ENCODE measurements at places on chromosomes 6 and 20.

DNA sequence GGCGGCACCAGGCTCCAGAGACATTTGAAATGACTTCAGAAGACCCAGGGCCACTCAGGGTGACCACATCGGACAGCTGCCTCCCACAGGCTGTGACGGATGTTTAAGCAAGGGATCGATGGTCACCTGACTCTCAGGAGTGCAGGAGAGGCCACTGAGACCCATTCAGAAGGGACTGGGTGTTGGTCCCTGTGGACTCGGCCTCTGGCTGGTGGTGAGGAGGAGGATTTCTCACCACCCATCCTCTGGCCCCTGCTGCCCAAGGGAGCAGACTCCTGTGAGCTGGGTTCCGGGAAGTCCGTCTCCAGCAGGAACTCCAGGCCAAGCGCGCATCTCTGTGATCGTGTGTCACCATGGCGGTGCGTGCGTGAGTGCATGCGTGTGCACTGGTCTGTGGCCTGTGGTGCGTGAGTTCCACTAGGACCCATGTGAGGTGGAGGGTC lies 25.5 kb downstream of the NPEPL1 start:
- DNase-seq = no peak

DNA sequence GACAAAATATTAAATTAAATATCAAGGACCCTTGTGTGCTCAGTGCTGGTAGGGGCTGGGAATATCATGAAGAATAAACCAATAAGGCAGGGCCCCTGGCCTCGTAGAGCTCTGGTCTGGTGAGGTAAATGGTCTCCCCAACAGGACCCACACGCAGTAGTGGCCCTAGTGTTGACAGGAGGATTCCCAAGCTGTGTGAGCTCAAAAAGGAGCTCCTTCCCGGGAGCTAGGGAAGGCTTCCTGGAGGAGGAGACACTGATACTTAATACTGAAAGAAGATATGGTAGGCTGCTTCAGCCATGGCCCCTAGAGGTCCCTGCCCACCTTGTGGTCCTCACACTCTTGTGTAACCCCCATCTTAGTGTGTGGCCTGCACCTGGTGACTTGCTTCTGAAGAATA lies 209.1 kb downstream of the NFATC2 start:
- DNase-seq = no peak

DNA sequence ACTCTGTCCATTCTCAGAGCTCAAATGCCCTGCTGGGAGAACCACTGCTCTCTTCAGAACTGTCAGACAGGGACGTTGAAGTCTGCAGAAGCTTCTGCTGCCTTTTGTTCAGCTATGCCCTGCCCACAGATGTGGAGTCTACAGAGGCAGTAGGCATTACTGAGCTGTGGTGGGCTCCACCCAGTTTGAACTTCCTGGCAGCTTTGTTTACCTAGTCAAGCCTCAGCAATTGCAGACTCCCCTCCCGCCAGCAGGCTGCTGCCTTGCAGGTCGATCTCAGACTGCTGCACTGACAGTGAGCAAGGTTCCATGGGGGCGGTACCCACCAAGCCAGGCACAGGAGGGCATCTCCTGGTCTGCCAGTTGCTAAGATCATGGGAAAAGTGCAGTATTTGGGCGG lies 21.8 kb upstream of the UFL1 start:
- DNase-seq = no peak

GRCh38 chr6:85449388-85449817 lies 480 bp upstream of the NT5E start:
- DNase-seq = no peak

- no peak for DNase-seq
Measured at GRCh38 chr6:35876902-35877301, 44.0 kb downstream of the SRPK1 start.

DNA sequence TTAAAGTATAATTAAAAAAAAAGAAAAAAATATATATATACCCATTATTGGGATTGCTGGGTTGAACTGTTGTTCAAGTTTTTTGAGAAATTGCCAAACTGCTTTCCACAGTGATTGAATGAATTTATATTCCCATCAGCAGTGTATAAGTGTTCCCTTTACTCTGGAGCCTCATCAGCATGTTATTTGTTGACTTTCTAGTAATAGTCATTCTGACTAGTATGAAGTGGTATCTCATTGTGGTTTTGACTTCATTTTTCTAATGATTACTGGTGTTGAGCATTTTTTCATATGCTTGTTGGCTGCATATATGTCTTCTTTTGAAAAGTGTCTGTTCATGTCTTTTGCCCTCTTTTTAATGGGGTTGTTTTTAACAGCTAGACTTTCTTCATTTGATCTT lies 1260.8 kb upstream of the GJE1 start:
- DNase-seq = no peak

DNA sequence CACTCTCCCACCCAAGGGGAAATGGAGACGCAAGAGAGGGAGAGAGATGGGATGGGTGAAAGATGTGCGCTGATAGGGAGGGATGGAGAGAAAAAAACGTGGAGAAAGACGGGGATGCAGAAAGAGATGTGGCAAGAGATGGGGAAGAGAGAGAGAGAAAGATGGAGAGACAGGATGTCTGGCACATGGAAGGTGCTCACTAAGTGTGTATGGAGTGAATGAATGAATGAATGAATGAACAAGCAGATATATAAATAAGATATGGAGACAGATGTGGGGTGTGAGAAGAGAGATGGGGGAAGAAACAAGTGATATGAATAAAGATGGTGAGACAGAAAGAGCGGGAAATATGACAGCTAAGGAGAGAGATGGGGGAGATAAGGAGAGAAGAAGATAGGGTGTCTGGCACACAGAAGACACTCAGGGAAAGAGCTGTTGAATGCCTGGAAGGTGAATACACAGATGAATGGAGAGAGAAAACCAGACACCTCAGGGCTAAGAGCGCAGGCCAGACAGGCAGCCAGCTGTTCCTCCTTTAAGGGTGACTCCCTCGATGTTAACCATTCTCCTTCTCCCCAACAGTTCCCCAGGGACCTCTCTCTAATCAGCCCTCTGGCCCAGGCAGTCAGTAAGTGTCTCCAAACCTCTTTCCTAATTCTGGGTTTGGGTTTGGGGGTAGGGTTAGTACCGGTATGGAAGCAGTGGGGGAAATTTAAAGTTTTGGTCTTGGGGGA lies 754 bp downstream of the TNF start:
- no peak for DNase-seq

DNA sequence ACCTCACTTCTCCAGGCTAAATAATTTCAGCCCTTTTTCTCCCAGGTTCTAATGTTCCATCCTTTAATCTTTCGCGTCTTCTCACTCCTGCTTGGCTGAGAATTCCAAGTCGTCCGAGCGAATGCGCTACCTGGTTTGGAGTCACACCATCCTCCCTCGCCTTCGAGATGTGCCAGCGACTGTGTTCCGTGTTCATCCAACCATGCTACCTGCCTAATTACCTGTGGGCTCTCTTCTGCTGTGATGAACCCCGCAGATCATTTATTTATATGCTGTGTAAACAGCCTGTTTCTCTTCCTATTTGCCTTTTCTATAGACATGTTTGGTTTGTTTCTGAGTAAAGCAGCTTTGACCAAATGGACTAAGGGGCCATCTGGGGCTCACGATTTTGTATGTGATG lies 83.5 kb upstream of the TMEM181 start:
- DNase-seq = no peak

GRCh38 chr6:34524499-34524898 lies 31.6 kb downstream of the SPDEF start:
- no peak for DNase-seq

DNA sequence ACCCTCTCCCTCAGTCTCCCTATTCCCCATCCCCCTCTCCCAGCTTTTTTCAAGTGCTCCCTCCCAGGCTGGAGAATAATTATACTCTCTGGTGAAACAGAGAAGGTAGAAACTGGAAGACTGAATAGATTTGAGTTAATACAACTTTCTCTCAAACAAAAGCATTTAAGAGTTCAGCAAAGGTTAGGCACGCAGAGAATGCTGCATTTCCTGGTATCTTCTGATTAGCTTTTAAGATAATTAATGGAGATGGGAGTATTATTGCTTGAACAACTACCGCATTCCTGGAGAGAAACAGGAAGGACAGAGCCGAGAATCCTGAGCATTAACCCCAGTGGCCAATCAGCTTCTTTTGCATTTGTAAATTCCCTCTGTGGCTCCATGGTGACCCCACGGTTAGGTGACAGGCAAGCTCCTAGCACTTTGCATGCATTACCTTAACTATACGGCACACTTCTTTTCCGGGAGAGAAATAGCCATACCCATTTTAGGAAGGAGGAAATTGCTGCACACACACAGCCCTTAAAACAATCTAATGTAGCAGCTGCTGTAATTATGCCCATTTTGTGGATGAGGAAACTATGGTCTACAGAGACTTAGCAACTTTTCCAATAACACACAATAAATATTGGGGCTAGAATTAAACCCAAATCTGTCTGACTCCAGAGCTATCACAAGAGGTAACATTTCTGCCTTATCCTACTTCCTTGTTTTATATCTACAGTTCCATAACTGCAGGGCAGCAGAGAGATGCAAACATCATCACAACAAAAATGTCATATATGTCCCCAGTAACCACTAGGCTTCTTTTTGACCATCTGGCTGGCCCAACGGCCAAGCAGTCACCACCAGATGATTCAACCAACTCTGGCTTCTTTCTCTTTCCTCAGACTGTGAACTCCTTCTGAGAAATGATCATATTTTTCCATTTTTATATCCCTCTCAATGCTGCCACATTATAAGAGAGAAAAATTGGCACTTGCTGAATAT lies 169.9 kb downstream of the CD24 start:
- DNase-seq = no peak

DNA sequence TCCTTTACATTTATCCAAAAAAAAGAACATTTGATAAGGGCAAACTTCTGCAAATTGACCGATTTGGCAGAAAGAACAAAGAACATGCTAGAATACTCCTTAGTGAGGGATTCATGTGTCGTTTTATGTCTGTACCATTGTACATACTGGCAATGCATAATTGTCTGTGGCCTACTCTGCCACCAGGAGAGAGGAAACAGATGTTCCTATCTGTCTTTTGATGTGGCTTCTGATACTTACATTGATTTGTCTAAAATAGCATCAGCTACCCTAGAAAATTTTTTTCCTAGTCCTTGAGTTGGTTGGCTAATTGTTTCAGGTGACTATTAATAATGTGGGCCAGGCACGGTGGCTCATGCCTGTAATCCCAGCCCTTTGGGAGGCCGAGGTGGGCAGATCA lies 654.1 kb downstream of the KIF16B start:
- DNase-seq = no peak

DNA sequence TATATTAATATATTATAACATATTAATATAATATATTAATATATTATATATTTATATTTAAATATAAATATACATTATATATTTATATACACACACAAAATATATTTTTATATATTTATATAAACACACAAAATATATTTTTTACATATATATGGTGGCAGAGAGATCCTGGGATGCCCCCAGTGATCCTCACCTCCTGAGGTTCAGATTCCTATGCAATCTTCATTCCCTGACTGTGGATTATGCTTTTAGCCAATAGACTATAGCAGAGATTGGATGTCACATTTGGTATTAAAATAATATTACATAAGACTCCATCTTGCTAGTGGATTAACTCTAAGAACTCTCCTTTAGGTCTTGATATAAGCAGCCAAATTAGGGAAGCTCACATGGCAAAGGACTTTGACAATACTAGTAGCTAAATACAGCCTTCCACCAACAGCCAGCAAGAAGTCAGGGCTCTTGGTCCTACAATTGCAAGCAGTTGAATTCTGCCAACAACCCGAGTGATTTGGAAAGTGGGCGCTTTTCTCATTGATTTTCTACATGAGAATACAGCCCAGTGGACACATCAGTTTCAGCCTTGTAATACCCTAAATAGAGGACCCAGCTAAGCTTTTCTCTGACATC lies 681.0 kb downstream of the C6orf118 start:
- no peak for DNase-seq

DNA sequence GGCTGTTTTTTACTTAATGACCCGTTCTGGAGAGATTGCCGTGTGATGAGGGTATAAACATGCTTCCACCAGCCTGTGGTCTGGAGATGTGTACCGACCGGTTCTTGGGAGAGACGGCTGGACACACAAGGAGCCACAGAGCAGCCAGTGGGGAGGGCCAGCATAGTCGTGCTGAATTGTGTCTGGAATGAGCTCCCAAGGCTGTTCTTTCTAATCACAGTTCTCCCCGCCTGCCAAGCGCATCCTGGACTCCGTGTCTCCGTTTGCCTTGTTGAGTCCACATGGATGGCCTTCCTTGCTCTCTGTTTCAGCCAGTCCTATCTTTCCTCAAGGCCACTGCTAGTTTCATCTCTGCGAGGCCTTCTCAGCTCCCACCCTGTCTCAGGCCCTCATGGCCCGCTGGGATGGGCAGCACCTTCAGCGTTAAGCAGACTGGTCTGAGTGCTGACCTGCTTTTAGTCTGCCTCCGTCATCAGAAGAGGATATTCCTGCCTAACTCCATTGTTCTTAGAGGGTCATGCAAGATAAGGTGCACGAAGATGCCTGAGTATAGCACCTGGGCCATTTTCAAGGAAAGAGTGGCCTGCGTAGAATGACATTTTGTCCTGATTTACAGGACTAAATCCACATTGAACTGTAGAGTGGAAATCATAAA lies 20.6 kb downstream of the MANBAL start:
- no peak for DNase-seq

- no peak for DNase-seq
Measured at GRCh38 chr6:44740566-44741120, 353.1 kb downstream of the CDC5L start.

DNA sequence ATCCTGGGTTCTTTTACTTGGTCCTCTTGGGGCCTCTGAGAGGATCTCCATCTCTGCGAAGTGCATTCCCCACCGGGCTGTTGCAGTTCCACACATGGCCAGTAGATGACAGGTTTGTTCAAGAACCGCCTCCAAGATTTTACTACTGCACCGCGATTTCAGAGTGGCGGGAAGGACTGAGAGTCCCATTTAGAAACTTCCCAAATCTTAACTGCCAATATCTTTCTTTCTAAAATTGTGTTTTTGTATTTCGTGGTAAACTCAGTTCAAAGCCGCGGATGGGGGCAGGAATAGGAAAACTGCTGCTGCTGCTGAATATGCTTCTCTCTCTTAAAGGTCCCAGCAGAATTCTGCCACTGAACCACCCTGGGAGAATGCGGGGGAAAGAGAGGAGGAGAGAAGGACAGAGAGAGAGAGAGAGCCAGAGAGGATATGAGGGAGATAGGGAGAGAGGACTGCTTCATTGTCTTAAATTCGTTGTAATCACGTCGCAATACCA lies 8.6 kb upstream of the BTNL2 start:
- peak; percentile 72 for DNase-seq

- DNase-seq = no peak
Measured at GRCh38 chr6:2784061-2784460, 18.9 kb downstream of the WRNIP1 start.

DNA sequence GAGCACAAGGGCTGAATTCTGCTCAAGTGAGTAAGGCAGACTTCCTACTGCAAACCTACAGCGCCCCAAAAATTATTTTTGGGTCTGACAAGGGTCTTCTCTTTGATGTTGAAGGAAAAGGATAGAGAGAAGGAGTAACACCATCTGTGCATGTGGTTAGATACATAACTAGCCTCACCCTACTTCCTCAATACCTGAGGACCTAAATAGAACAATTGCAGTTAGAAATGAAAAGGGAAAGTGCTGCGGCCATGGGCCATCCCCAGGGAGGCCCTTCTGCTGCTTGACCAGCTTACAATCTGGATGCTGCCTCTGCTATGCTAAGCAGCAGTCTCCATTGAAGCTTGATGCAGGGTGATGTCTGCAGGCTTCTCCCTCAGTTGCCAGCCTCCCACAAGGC lies 63.2 kb upstream of the ARMH2 start:
- DNase-seq = no peak

- no peak for DNase-seq
Measured at GRCh38 chr20:10558635-10559187, 115.1 kb downstream of the JAG1 start.

- DNase-seq = no peak
Measured at GRCh38 chr6:37686111-37686510, 11.6 kb downstream of the MDGA1 start.

- no peak for DNase-seq
Measured at GRCh38 chr6:169839029-169839481, 87.6 kb downstream of the ERMARD start.
